ENCODE measurements at places on chromosomes 4 and X.

DNA sequence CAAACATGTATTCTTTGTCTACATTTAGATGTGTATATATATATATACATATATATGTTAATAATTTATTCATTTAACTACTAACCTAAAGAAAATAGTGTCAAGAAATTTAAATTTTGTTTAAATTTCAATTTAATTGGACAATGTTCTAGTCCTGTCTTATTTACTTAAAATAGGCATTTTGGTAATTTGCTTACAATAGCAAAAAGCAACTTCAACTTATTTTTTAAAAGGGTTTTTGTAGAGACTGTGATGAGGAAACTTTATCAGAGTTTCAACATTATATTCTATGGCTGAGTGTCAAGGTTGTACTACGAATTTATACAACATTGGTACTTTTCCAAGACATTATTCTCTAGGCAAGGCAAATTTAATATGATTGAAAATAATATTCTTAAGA lies 212.0 kb upstream of the ARSJ start:
- no peak for DNase-seq

GRCh38 chr4:28557755-28558154 lies 1697.1 kb downstream of the STIM2 start:
- no peak for DNase-seq

GRCh38 chrX:71053217-71053621 lies 14.9 kb downstream of the SNX12 start:
- DNase-seq, result peak; percentile 90

DNA sequence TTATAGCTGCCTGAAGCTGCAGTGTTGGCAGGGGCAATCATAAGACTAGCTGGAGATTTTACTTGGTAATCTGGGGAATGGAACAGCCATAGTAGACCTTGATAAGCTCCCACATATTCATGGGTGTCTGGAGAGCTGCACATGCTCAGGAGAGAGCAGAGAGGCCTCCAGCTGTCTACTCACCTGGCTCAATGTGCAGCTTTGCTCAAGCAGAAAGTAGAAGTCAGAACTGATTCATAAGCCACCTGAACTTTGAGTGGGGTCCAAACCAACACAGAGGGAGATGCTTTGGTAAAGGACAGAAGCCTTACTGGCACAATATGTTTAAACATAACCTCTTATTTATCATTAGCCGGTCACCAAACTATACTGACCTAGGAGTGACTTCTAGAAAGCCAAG lies 54.4 kb downstream of the KDM6A start:
- no peak for DNase-seq

DNA sequence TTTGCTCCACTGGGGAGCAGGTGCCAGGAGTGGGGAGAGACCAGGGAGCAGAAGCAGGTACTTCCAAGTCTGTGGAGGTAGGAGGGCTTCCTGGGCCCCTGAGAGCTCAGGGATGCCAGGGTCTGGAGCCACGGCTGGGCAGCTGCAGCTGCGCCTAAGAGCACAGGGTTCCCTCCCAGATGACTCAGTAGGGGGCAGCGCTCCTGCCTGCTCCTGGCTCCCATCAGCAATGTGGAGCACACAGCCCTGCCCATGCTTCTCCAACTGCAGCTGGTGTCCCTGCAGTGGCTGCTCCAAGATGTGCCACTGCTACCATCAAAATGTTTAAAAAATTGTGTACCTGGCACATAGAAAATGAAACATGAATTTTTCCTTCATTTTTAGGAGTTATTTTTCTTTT lies 1028.2 kb downstream of the PCDH7 start:
- DNase-seq, result no peak

GRCh38 chr4:88998001-88998400 lies 59.0 kb downstream of the FAM13A start:
- no peak for DNase-seq

DNA sequence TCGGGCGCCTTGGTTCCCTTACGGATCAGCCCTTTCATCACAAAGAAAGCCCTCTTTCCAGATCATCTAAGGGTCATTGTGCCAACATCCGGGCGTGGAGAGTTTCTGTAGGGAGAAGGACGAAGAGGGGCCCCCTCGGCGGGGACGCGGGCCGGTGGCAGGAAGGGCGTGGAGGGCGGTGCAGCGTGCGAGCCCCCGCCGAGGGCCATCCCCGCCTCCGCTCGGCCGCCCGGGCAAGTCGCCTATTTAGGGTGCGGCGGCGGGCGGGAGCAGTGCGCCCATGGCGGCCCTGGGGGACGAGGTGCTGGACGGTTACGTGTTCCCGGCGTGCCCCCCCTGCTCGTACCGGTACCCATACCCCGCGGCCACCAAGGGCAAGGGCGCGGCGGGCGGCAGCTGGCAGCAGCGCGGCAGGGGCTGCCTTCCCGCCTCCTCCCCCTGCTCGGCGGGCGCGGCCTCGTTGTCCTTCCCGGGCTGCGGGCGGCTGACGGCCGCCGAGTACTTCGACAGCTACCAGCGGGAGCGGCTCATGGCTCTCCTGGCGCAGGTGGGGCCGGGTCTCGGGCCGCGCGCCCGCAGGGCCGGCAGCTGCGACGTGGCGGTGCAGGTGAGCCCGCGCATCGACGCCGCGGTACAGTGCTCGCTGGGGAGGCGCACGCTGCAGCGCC lies at the start of gene ZAR1:
TSS of gene ZAR1 (plus strand) at position 241 of the 668 bp plus-strand sequence. CDS start at position 281, 40 bp downstream.
- no peak for DNase-seq

- peak; percentile 43 for DNase-seq
These were observed 1.8 kb upstream of the ZCCHC4 start for GRCh38 chr4:25310803-25311166.

- no peak for DNase-seq
These were observed 138.7 kb downstream of the PDGFC start for GRCh38 chr4:156832886-156833285.

DNA sequence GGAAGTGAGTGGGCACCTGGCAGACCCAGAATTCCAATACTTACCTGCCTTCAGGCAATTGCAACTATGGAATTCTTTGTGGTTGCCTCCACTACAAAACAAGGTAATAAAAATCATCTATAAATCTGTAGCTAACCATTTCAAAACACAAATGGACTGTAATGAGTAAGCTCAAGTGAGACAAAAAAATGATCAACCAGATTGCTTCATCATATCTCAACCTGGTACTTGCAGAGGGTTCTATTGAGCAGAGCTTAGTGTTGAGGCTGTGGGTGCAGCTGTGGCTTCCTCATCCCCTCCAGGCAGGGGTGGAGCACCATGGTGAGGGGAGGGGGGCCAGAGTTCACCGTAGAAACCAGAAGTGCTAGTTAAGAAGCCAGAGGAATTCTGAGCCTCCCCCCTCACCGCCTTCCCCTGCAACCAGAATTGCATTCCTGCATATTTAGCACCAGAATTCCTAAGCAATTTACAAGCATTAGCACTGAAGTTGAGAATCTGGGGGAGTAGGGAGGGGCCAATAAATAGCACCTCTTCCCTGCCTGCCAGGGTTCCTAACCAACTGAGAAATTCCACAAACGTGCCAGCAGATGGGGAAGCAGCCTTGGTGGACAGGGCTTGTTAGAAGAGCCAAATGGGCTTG lies 11.5 kb downstream of the CTAG1A start:
- no peak for DNase-seq

DNA sequence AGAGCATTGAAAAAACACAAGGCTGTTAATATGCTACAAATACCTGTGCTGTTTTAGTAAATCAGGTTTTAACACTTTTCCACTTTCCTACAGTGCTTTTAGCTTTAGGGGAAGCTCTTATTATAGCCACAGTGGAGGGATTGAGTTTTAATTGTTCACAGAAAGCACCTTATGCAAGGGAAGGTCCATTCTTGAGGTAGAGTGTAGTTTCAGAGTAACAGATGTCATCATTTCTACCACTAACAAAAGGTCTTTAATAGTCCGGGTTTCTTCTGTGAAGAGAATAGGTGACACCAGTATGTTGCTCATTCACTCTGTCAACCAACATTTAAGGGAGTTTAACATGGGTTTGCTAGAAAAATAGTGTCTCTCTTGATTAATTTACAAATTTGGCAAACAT lies 104.4 kb downstream of the STIM2 start:
- no peak for DNase-seq

- DNase-seq, result no peak
These were observed 526.6 kb downstream of the C4orf33 start for GRCh38 chr4:129622566-129622965.

GRCh38 chrX:48714573-48714972 lies 18.0 kb downstream of the SUV39H1 start:
- DNase-seq, result no peak

- no peak for DNase-seq
These were observed 39.7 kb downstream of the ENPEP start for GRCh38 chr4:110515676-110516075.

DNA sequence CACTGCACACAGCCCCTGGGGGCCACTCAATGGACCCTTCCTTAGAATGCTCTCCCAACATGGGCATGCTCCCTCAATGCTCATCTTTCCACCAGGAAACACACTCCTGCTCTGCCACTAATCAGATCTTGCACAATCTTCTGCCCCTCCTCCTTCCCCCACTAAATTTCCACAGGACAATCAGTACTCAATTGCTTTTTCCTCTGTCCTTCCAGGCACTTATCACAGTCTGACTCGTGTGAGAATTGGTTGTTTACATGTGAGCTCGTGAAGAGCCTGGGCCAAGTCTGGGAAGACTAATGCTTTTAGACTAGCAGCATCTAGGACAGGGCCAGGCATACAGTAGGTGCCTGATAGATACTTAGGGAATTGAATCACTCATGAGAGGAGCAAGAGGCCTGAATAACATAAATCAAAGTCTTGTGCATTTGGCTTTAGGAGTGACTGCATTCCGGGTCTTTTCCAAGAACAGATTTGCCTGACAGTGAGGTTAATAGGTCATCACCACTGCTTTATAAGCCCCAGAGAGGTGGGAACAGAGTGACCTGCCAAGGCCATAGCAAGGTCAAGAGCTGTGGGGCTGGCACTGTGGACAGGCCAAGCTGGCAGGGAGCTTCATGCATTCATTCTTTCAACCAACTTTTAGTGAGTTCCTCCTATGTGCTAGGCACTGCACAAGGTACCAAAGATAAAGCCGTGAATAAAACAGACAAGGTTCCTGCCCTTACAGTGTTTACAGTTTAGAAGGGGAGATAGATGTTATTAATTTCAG lies 55.0 kb downstream of the PRPS1 start:
- DNase-seq, result no peak

DNA sequence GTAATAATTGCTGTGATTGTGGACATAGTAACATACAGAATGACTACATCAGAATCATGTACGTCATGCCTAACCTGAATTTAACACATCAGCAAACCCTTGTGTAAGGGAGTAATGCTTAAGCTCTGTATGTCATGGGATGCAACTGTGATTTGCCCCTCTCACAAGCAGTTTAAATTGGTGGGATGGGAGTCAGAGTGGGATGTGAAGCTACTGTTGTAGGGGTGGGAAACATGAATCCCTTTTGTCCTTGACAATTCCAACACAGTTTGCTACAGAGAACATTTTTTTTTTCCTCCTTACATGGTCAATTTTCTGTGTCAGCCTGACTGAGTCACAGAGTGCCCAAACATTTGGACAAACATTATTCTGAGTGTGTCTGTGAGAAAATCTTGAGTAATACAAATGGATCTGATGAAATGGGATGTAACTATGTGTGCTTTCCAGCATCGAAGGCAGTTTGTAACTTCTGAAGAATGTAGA lies 392.8 kb downstream of the GPM6A start:
- no peak for DNase-seq

GRCh38 chr4:81355136-81355535 lies 116.6 kb downstream of the RASGEF1B start:
- no peak for DNase-seq

- DNase-seq, result no peak
These were observed 120.2 kb upstream of the PJA1 start for GRCh38 chrX:69285401-69285877.

GRCh38 chr4:156638334-156638733 lies 333.3 kb downstream of the PDGFC start:
- DNase-seq, result no peak

DNA sequence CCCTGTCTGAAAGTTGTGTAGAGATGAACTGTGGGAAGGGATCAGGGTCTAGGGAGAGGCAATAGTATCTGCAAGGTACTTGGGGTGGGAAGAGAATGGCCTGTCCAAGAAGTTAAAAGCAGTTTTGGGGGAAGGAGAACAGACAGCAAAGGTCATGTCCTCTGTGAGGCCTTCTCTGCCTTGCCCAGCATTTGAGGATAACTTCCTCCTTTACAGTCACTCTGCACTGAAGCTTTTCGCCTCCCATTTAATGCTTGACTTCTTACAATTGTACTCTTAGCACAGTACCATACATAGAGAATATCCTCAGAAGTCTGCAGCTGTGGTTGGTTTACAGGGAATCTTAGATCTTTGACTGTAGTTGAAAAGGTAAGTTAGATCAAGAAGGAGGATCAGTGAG lies 121.8 kb upstream of the AP1S2 start:
- no peak for DNase-seq

GRCh38 chr4:93654211-93654610 lies 174.3 kb upstream of the ATOH1 start:
- no peak for DNase-seq

DNA sequence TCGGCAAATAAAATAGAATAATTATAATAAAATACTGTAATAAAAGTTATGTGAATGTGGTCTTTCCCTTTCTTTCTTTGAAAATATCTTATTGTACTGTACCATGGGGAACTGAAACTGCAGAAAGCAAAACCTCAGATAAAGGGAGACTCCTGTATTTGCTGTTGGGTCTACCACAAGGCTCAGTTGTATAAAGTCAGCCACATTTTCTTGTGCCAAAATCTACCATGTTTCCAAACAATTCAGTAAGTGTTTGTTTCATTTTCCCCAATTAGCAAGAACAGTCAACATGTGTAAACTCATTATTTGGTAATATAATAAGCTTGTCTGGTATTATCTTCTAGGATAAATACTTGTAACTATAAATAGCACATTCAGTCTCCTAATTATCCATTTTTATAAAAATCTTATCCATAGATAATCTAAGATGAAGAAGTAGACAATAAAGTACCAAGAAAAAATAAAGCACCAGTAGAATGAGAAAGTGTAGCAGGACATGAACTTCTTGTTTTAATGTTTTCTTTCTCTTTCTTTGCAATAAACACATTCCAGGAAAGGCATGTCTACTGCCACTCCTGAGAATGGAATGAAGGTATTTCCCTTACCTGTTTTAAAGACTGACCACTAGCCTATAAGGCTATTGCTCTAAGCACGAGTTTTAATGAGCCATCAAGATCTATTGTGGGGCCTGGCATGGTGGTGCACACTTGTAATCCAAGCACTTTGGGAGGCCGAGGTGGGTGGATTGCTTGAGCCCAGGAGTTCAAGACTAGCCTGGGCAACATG lies 15.0 kb upstream of the OTUD4 start:
- DNase-seq, result peak; percentile 80

GRCh38 chrX:134685668-134686067 lies 27.4 kb upstream of the PLAC1 start:
- peak; percentile 23 for DNase-seq

- no peak for DNase-seq
These were observed 136.7 kb upstream of the C1QTNF7 start for GRCh38 chr4:15291122-15291521.

- DNase-seq, result no peak
These were observed 372.9 kb upstream of the TENM3 start for GRCh38 chr4:181870326-181870725.

- no peak for DNase-seq
These were observed 102.1 kb downstream of the DCK start for GRCh38 chr4:71095545-71095944.

- DNase-seq, result no peak
These were observed 6.4 kb downstream of the NKX6-1 start for GRCh38 chr4:84492737-84493091.

All from GM12865 (cell line).